ENCODE measurements at places on chromosomes 5 and 9. TPM values are rescaled to one million over a fixed set of nuclear protein-coding genes. Genes with fewer than 3 reads are reported as not detected.

DMRT3 gene
- total RNA-seq, result not detected

FGD3 gene
- 8.2 TPM for total RNA-seq

GRCh38 chr5:69048230-69048629, 45.6 kb upstream of the SLC30A5 start:
- DNase-seq, result no peak

DNA sequence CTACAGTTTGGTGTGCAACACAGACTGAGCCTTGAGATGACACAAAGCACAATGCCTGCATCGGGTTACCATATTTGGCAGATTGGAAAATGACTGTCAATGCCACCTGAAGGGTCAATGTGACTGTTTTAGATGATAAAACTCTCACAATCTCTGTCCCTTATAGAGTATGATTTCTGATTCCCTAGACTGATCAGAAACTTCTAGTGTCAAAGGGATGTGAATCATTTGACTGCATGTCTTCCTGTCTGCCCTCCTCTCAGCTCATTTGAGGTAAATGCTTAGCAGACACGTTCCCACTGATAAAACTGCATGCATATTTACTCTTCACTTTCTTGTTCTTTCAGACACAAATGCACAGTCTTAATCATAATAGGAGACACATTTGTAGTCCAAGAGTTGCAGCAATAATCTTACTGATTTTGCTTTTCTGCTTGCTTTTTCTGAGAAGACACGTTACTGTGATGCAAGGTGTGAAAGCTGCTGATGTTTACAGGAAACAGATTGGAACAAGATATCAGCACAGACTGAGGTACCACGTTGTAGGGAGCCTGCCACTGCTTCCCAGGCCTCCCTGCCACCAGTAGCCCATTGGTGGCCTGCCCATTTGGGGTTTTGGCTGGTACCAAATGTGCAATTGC, 77.8 kb downstream of the GCNT4 start:
- DNase-seq, result no peak
